ENCODE measurements at places on chromosomes 3 and 15.
A peak's percentile ranks its signal among the peaks of the same experiment; 100 is the strongest.

GRCh38 chr15:31975830-31976229 lies 54.5 kb upstream of the CHRNA7 start:
- no peak for DNase-seq

GRCh38 chr15:74133694-74134386 lies 3.5 kb downstream of the ISLR2 start:
- no peak for DNase-seq

GRCh38 chr3:146818866-146819265 lies 213.7 kb upstream of the PLSCR5 start:
- no peak for DNase-seq

GRCh38 chr3:86109434-86109833 lies 881.5 kb downstream of the VGLL3 start:
- no peak for DNase-seq

GRCh38 chr15:81281766-81282605 lies 42.0 kb downstream of the STARD5 start:
- DNase-seq = no peak

DNA sequence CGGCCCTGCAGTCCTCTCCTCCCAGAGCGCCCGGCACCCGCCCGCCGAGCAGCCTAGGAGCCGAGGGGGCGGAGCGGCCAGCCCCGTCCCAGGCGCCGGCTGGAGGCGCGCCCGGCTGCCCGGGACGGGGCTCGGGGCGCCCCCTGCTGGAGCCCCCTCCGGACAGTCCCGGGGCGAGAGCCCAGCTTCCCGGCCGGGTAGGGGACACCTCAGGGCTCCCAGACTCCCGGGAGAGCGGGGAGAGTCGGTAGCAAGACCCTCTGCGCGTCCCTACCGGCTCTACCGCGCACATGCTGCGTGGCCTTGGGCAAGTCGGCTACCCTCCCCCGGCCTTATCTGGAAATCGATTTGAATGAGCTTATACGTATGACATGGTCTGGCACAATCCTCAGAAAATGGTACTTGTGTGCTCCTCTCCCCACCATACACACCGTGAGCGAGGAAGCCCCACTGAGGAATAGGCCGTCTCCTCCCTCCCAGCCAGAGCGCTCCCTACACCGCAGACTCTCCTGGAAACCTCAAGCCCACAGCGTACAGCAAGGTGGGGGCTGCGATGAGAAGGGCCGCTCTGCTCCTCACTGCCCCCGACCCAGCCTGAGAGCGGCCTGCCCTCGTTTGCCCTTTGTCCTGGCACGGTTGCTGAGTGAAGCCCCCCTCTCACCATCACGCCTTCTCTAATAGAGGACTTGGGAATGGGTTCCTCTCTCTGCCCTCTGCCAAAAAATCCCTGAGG lies at the start of gene DAPK2:
Gene DAPK2, minus strand, starts transcription at position 65 of the 733 bp plus-strand sequence. CDS start 6,224 bp downstream, outside the sequence.
- DNase-seq = peak; percentile 52

GRCh38 chr15:45842151-45842550 lies 207.3 kb downstream of the SQOR start:
- no peak for DNase-seq

DNA sequence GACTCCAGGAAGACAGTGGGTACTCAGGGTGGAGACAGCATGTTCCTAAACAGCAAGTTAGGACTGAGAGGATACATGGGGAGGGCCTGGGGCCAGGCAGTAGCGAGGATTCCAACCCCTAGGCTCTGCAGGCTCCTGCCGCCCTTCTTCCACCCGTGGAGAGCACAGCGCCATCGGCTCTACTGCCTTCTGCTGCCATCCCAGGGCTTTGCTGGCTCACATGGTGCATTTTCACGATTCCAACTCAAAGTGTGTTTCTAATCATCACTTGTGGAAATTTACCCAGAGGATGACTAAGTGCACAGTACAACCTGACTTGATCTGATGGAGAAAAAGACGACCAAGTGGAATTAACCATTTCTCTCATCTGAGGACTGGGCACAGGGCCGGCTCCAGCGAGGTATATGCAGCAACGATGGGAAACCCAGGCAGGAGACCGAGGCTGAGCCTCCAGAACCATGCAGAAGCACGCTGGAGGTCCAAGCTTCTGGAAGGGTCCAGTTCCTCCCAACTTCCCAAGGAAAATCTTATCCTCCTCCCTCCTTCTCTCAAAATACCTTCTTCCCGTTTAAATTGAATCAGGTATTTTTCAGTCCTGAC lies 104.6 kb downstream of the LRIG1 start:
- DNase-seq = no peak

GRCh38 chr15:43934480-43934879 lies 107.7 kb downstream of the WDR76 start:
- DNase-seq = no peak

GRCh38 chr3:104291437-104291851 lies 1075.3 kb upstream of the ALCAM start:
- DNase-seq = no peak

GRCh38 chr3:100113723-100114412 lies 433 bp downstream of the FILIP1L start:
- DNase-seq = no peak

DNA sequence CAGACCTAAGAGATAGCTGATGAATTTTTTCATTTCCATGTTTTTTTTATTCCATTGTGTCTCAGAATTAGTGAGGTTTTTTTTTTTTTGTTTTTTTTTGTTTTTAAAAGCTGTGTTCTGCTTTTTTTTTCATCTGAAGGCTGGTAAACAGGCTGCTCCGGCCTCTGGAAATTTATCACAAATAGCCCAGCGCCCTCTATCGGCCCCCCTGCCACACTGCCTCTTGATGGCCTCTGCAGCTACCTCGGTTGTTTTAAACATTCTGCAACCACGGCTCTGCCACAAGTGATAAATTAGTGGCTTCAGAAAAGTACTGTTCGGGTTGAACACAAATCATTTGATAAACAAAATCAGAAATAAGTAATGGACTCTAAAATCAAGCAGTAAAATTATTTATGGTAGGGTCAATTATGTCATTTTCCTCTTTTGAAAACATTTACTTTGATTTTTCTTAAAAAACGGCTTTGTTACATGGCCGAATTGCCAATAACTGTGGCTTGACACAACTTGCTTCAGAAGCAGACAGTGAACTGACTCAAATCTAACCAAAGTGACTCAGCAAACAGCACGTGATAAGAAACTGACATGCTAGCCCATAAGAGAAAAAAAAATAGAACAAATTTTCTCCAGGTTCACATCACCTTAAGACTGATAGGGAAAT lies 87.8 kb downstream of the RSL24D1 start:
- DNase-seq = peak; percentile 35

DNA sequence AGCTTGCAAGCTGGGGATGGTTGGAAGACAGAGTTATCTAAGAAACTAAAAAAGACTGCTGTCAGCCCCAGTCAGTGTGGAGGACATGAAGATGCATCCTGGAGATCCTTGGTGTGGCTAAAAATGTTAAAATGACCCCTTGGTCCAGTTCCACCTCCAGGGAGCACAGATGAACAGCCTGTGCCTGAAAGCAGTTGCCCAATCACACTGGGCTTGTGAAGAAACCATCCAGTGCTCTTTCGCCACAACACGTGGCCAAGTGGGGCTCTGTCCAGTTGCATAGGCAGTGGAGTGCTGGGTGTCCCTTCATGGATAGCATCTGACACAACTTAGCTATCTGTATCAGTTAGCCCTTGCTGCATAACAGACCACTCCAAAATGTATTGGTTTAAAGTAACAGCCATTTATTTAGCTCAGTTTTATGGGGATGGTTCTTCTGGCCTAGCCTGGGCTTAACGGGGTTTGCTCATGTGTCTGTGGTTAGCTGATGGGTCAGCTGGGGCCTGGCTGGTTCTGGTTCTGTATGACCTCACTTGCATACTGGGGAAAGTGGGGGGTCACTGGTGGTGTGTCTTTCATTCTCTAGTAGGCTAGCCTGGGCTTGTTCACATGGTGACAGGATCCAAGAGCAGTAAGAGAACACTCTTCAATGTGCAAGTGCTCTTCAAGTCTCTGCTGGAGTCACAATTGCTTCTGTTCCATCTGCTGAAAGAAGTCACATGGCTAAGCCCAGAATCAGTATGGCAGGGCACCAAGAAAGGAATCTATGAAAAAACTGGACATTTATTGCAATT lies 226.2 kb downstream of the PDCD6IP start:
- DNase-seq = no peak

DNA sequence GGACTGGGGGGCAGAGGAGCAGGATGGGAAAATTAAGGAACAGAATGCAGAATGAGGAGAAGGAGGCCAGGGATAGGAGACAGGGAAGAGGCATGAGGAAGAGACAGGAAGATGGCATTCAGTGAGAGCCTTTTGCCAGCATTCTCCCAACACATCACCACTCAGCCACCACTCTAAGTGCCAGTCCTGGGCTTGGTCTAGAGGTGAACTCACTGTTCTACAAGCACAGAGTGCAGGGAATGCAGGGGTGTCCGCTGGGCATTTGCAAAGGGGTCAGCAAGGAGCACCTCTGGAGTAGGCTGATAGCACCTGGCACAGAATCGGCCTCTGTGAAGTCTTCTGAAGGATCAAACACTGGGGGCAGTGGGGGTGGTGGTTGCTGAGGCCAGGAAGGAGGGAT lies 14.6 kb upstream of the IGDCC3 start:
- DNase-seq = no peak

GRCh38 chr3:132486099-132486498 lies 68.8 kb downstream of the DNAJC13 start:
- DNase-seq = no peak

- no peak for DNase-seq
Measured at GRCh38 chr3:195595785-195596531, 12.2 kb upstream of the APOD start.

DNA sequence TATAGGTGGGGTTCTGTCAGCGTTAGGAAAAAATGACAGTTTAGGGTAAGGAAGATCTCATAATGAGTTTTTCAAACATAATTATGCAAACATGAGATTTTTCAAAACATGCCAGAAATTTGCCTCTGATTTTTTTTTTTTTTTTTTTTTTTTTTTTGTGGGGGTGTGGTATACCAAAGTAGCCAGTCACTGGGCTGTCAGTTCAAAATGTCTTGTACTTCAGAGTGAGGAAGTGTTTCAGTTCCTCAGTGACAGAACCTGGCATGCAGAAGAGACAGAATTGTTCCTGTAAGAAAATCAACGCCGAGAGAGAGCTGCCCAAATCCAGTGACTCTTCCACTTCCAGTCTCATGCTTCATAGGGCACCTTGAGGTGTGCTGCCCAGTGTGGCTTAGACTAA lies 9.7 kb downstream of the NCBP2 start:
- DNase-seq = no peak

GRCh38 chr15:67079361-67079760 lies 14.0 kb downstream of the SMAD3 start:
- DNase-seq = no peak

DNA sequence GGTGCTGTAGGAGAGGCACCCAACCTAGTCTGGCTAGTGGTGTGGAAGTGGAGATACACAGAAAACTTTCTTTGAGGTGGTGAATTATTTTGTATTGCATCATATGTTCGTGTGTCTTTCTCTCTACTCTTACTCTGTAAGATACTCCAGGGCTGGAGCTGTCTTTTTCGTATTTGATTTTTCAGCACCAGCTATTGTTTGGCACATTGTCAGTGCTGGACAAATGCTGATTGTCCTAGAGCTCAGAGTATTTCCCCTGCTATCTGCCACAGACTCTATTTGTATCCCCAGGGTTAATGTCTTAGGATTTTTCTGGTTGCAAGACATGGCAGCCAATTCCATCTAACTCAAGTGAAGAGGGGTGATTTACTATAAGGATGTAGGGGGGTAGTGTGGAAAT lies 110.5 kb downstream of the SAMMSON start:
- DNase-seq = no peak

DNA sequence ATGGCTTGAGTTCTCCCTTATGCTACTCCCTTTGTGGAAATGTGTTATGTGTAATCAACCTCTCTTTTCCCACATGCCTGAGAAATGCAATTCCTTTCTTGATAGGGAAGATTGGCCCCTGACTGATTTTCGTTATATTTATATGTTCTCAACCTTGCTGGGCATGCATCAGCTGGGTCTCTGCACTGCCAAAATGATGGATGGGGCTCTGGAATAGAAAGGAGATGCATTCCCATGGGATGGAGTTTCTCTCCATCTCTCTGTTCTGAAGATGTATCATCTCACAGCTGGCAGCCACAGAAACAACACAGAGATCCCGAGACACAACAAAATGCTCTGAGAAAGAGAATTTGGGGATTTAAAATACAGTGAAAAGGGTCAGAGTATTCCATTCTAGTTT lies 327.7 kb upstream of the LMCD1 start:
- DNase-seq = no peak

GRCh38 chr3:29281344-29282241 lies 722 bp downstream of the RBMS3 start:
- no peak for DNase-seq

DNA sequence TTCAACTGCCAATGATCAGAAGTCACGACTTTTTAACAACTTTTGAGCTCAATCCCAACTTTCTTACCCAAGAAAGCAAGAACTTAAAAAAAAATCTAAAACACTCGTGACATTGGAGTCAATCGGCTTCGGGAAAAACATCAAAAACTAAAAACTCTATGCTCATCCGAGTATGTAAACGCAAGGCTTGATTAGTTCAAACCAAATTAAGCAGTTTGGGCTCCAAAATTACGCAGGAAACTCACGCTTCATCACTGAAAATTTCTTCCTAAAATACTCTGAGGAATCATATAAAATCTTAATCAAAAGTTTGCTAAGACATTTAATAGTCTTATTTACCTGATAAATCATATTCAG lies 1.6 kb downstream of the TRA2B start:
- no peak for DNase-seq

- DNase-seq = no peak
Measured at GRCh38 chr3:196611761-196612483, 27.6 kb upstream of the NRROS start.

DNA sequence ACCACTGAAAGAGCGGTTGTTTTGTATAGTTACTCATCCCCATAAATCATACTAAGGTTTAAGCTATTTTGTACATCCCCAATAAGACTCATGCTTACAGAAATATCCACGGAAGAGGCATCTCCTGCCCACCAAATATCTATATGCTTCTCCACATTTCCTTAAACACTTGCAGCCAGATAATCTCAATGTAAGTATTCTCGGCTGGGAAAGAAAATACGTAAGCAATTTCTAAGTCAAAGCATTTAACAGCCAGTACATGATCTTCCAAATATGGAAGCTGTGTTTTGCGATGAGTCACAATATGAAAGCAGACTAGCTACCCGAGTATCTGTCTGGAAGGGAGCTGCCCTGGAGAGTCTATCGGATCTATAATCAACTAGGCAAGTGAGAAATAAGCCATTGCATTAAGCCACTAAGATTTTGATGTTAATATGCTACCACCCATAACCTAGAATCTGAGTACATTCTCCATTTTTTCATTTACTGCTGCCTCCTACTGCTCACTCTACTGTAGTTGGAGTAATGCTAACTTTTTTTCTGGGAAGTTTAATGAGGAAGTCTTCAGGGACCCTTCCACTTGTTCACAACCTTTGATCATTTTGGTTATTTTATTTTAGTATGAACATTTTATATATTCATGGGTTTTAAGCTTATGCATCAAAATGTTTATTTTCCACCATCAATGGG lies 26.9 kb upstream of the ZMAT3 start:
- no peak for DNase-seq

DNA sequence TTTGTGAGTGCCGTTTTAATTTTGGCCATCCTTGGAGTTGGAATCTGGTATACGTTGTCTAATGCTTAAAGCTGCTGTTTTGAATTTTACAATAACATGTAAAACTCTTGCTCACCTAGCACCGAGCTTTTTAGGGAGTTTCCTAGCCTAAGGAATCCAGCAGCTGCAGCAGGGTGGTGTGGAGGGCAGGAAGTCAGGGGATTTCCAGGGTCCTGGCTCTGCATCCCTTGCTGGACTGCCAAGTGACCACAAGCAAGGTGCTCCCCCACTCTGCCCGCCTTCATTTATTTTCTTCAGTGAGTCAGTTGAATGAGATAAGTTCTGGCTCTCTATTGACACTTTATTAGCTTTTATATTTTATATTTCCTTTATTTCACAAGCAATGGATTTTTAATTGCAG lies 113.7 kb downstream of the ATG7 start:
- no peak for DNase-seq

Data from activated T-cell treated with anti-CD3 and anti-CD28 coated beads for 4 hours (primary cell).